ENCODE measurements at places on chromosomes 3 and 15.

GRCh38 chr15:45268135-45268534 is 16.1 kb downstream of the SLC28A2 start:
- no peak for DNase-seq

GRCh38 chr3:111676211-111677006 is 81.3 kb upstream of the ZBED2 start:
- DNase-seq: no peak

- DNase-seq: no peak
Observed at GRCh38 chr15:66252685-66253417, 699 bp downstream of the MEGF11 start.

DNA sequence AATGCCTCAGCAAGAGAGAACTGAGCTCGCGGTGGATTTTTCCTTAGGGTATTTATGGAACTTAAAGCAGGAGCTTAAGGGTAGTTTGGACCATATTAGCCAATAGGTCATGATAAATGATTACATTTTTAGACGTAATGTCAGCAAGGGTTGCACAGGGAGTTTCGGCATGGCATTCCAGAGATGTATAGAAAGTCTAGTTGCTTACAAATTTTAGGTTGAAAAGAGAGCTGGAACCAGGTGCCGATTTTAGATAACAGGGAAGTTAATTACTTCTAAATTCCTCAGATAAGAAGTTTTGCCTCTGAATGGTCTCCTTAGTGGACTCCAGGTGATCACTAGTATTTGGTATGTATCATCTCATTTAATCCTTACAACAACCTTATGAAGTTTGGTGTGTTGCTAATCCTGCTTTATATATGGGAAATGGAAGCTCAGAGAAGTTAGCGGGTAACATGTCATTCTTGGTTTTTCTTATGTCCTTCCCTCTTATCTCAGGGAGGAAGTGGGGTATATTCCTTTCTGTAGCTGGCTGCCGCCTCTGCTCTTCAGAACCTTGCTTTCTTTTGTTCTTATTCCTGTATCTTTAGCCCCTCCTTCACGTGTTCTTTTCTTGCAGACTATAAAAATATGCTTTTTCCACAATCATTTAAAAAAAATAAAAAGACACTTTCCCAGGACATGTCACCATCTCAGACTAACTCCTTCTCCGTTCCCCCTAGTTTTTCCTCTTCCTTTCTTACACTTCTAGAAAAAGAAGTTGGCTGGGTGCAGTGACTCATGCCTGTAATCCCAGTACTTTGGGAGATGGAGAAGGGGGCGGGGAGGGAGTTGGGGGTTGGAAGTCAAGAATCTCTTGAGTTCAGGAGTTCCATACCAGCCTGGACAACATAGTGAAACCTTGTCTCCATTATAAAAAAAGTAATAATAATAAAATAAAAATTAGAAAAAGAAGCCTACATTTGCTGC is 25.7 kb downstream of the IQGAP1 start:
- DNase-seq: no peak

GRCh38 chr15:78788016-78788660 is 23.1 kb downstream of the ADAMTS7 start:
- no peak for DNase-seq

DNA sequence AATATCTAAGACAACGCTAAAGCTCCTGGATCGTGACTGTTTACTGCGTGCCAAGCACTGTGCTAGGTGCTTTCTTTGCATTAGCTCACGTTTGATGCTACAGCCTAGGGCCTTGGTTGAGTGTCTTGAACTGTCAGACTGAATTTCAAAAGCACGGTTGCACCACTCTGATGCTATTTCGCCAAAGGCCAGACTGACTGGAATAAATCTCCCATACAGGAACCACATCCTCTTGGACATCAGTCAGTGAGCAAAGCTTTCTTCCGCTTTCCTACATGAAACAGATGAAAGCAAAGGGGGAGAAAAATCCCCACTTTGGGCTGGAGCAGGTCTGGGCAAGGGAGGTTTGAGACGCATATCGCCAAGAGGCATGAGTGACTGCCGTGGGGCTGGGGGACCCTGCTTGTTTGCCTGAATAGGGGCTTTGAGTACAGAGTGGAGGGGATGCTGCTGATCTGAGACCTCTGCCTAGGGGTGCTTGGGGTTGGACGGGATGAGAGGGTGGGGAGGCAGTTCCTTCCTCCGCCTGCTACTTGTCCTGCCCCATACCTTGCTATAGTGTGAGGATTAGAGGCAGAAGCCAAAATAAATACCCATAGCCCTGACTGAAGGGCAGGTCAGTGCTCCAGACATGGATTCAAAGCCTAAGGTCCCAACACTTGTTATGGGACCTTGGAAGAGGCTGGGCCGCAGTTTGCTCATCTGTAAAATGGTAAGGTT is 5.3 kb downstream of the FGD5 start:
- no peak for DNase-seq

GRCh38 chr3:129592381-129593131 is 13.9 kb downstream of the PLXND1 start:
- no peak for DNase-seq

DNA sequence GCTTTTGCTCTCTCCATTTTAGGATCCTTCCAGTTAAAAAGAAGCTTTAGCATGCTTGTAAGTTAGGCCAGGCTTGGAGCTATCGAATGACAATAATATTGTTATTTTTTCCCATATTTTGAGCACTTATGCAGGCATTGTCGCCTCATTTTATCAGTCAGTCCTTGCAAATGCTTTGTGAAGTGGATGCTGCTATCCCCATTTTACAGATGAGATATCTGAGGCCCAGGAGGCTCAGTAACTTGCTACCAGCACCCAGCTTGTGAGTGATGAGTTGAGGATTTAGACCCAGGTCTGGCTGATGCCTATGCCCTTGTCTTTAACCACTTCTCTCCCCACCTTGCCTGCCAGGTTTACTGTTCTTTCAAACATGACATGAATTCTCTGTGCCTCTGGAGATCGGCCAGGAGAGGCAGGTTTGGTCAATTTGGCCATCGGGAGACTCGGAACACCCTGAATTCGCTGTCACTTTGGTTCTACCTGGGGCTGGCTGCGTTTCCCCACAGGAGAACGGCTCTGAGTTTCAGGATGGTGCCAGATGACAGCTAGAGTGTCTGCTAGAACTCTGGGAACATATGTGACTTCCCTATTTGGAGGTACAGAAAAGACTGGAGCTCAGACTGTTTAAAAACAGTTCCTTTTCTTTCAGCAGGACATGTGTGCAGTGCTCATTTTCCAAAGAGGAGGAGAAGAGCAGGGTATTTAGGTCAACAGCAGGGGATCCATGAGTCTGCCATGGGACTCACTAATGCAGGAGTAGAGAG is 25.5 kb upstream of the ZNF710 start:
- DNase-seq: no peak

DNA sequence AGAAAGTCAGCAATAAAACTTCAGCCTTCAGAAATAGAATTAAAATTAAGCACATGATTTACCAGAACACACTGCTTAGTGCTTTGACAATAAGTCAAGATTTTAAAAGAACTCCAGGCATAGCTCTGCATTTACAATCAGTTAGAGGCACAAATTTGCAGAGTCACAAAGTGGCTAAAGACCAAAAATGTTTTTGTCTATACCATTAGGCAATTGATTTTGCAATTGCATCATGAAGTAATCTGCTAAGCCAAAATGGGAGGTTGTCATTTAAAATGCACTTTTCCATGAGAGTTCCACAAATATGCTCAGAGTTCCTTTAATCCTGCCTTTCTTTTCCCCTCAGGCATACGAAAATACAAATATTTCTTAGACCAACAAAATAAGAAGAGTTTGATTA is 10.1 kb upstream of the DCP1A start:
- no peak for DNase-seq

DNA sequence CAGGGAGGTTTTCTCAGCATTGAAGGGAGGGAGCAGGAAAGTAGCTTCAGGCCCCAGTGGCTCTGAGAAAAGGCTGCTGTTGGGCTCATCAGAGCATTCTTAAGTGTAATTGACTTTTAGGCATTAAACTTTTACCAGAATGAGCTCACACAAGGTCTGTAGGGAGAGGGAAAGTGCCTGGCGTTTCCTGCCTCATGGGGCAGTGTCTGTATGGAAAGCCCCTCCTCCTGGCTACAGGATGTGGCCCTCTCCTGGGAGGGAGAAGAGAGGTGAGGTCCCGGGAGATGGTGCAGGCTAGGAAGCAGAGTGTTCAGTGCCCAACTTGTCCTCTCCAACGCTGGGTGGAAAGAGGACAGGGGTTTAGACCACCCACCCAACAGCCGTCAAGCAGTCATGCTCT is 21.3 kb upstream of the SCN10A start:
- no peak for DNase-seq

DNA sequence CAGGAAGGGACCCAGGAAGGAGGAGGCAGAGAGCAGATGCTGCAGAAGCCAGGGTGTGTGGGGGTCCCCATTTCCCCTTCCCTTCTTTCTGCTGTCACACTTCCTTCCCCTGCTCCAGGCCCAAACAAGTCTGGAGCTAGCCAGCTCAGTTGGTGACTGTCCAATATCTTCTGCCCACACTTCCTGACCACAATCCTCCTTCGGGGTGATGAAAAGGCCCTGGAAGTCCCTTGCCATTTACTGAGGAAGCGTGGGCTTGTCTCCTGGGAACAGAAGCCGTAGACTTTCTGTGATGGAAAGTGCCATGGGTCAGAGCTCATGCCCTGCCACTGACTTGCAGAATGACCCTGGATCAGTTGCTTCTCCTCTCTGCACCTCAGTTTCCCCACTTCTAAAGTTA is 39.0 kb downstream of the ANAPC13 start:
- DNase-seq: no peak

- DNase-seq: no peak
Observed at GRCh38 chr3:10515884-10516495, 10.6 kb upstream of the ATP2B2 start.

- DNase-seq: no peak
Observed at GRCh38 chr15:79689030-79689429, 207.8 kb downstream of the MTHFS start.
